NCI-H524 treated with DMSO at 0.1 percent for 48 hours (cell line): ENCODE measurements at places on chromosomes 7 and 10.
A peak's percentile ranks its signal among the peaks of the same experiment; 100 is the strongest.

DNA sequence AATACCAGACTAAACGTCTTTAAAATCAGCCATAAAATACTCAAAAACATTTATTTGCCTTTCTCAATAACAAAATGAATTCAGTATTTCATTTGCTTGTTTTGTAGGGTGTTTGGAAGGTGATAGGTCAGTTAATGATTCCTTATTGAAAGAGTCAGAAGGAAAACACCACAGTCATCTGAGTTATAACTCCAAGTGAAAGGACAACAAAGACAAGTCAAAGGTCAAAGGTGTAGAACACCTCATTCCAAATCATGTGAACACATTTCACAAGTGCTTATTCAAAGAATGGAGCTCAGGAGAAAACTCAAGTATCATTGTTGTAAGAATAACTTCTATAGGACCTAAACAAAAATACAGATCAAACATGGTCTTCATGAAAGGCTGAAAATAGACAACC lies 318.6 kb upstream of the PHF14 start:
- no peak for DNase-seq

DNA sequence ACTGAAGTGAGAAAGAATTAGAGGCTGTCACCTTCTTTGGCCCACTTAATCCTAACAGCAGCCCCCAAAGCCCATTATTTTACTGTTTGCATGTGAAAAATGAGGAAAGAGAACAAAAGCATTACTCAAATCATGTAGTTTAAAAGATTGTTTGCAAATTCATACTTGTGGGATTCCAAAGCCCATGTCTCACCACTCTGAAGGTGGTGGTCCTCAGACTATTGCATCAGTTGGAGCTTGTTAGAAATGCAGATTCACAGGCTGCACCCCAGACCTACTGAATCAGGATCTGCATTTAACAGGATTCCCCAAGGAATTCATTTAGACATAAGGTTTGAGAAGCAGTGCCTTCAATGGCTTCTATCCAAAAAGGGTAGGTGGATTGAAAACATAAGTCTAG lies 93.7 kb upstream of the PDE1C start:
- no peak for DNase-seq

DNA sequence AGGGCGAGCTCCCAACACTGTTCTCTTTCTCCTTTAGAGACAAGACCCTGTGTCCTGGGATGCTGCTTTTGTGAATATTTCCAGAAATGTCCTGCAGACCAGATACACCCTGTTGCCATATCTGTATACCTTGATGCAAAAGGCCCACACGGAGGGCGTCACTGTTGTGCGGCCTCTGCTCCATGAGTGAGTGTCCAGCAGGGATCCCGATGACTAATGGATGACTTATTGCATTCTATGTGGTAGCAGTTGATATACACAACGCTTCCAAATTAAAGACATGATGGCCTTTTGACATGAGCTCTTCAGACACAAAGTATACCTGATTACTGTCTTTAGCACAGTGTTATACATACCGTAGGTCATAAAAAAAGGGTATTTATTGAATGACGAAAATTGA lies 45.0 kb upstream of the MGAM2 start:
- DNase-seq, result no peak

DNA sequence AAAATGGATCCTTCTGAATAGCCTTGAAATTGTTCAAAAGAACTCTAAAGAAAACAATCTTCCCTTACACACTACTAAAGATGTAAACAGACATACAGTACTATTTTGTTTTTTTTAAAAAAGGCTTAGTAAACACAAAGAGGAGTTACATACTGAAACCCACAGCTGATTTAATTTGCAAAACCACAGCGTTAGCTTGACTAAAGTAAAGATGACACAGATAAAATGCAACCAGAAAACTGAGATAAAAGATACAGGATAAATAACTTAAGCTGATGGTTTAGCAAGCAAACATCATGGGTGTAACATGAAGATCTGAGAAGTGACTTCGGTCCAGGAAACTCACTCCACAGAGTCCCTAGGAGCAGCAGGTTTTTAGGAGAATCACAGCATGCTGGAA lies 21.8 kb downstream of the PRKCQ start:
- no peak for DNase-seq

- no peak for DNase-seq
Measured at GRCh38 chr10:28839600-28840007, 162.3 kb downstream of the BAMBI start.

DNA sequence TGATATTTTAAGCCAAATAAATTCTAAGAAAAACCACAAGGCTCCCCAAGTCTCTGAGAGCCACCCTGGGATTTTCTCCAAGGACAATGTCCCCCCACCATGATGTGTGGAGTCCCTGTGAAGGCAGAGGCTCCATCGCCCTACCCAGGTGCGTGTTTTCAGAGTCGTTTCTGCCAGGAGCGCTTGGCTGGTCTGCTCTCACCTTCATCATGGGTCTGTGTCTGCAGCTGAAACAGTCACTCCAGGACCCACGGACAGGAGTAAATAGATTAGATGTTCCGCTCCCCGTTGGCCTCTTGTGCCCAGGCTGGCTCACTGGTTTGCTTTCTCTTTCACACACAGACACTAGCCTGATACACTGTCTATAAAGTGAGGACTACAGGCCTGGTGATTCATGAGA lies 217.5 kb downstream of the SFMBT2 start:
- DNase-seq, result no peak

GRCh38 chr7:80187279-80187678 lies 52.6 kb downstream of the GNAI1 start:
- no peak for DNase-seq

DNA sequence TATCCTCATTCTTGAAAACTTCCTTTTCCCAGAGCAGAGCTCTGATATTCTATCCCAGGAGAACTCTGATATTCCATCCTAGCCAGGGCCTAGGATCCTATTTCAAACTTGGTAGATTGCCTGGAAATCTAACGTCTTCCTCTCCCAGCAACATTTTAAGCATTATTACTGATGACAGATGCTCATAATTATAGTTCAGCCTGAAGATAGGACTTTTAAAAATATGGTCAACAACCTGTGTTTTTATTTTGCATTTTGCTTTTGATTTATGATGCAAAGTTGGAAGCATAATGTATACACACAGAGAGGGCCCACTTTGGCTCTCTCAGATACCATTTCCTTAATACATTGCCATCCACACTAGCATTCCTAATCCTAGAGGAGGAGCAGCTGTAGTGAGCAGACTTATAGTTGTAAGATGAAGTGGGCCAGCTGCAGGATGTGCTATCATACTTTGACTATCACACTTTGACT lies 457.4 kb upstream of the TPK1 start:
- no peak for DNase-seq

GRCh38 chr7:42745357-42746059 lies 166.4 kb downstream of the C7orf25 start:
- no peak for DNase-seq

GRCh38 chr10:1944487-1944886 lies 207.2 kb upstream of the ADARB2 start:
- no peak for DNase-seq

DNA sequence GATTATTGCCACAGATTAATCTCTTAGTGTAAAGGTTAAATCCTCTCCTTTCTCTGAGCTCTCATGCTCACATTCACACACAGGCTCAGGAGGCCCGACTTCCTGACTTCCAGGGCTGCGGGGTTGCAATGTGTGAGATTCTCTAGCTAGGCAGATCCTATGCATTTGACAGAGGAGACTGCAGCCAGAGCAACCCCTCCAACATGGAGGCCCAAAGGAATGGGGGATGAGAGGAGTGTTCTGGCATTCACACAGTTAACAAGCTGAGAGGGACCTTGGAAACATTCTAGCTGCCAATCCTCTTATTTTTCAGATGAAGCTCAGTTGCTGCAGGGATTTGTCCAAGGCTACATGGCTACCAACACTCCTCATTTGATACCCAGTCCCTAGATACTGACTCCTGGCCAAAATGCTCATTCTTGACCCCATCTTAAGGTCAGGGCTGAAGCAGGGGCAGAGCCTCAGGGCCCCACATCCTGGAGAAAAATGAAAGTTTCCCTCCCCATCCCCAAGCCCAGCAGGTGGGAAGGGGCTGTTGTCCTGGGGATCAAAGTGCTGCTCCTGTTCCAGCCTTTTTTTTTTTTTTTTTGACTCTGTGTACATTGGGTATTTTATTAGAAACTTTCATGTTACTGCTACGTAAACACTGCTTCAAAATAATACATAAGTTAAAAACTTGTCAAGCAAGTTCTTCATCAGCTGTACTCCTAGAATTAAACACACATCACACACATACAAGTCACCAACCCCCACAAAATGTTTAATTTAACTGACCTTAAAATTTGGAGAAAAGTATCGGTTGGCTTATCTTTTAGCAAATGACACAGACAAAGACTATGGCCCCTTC lies 325.6 kb downstream of the PLXNA4 start:
- DNase-seq, result no peak

- no peak for DNase-seq
Measured at GRCh38 chr10:62707810-62708209, 96.7 kb upstream of the ADO start.

DNA sequence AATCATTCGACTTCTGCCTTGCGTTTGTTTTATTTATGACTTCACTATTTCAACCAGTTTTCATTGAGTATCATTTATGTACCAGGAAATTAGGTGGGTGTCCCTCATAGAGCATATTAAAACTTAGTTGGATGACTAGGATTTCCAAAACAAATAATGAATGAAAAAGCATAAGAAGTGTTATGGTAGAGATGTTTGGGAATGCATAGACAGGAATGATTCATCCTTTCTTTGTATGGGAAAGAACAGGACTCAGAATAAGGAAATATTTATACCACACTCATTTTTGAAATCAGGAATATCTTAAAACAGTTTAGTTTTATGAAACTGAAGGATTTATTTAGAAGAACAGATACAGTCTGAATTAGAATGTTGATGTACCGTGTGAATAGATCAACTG lies 315.7 kb downstream of the EXOC4 start:
- DNase-seq, result no peak

DNA sequence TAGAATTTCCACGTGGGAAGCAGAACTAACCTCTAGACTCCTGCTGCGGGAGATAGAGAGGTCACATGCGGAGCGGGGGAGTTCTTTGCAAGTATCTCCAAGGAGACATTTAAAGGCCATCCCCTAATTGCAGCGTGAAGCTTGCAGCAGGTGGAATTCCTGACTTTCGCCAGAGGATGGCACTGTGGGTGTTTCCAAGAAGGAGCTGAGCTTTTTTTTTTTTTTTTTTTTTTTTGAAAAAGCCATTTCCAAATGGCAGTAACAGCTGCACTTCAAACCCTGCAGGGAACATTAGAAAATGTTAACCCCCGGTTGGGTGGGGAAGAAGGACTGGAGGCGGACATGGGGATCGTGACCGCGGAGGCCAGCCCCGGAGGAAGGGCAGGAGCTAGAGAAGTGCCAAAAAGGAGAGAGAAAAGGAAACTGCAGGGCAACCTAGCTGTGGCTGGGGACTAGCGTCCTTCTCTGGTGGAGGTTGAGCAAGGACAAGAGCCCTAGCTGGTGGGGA lies 487.7 kb downstream of the TYW1 start:
- DNase-seq, result peak; percentile 47

DNA sequence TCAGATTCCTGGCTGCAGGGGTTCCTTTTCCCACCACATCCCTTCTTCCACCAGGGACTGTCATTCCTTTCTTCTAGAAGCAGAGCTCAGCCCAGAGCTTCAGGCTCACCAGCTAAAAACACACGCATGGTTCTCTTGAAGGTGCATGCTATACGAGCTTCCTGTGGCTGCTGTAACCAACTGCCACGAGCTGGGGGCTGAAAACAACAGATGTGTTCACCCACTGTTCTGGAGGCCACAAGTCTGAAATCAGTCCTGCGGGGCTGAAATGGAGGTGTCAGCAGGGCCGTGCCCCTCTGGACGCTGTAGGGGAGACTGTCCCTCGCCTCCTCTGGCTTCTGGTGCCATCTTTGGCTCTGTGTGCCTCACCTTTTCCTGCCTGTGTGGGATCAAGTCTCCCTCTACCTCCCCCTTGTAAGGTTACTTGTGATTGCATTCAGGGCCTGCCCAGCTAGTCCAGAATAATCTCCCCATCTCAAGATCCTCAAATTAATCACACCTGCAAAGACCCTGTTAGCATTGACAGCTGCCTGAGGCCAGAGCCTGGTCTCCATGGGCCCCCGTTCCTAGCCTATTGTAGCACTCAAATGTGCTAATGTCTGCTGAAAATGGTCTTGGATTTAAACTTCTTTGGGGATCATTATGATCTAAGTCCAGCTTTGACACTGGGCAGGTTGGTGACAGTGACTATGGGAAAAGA lies 13.7 kb downstream of the RAB19 start:
- no peak for DNase-seq

- DNase-seq, result peak; percentile 4
Measured at GRCh38 chr7:18495412-18496340, at the start of gene HDAC9. Gene HDAC9 (plus strand): TSS chr7:18495749. CDS start chr7:18496303, 554 bp downstream.

- DNase-seq, result no peak
Measured at GRCh38 chr10:93916257-93917063, 22.7 kb downstream of the SLC35G1 start.

DNA sequence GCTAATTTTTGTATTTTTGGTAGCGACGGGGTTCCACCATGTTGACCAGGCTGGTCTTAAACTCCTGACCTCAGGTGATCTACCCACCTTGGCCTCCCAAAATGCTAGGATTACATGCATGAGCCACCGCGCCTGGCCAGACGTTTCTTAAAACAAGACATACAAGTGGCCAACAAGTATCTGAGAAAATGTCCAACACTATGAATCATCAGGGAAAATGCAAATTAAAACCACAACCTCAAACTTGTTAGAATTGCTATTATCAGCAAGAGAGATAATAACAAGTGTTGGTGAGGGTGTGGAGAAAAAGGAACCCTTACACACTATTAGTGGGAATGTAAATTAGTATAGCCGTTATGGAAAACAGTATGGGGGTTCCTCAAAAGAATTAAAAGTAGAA lies 148.6 kb downstream of the SUGCT start:
- no peak for DNase-seq

DNA sequence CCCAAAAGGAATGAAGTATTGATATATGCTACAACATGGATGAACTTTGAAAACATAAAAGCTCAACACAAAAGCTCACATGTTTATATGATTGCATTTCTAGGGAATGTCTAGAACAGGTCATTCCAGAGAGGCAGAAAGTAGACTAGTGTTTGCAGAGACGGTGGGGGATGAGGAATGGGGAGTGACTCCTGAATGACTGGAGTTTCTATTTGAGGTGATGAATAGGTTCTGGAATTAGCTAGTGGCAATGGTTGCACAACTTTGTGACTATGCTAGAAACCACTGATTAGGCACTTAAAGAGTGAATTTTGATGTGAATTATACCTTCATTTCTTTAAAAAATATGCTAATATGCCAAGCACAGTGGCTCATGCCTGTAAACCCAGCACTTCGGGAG lies 6.9 kb downstream of the KPNA7 start:
- DNase-seq, result no peak

- DNase-seq, result no peak
Measured at GRCh38 chr7:111510062-111510461, 52.2 kb downstream of the IMMP2L start.

DNA sequence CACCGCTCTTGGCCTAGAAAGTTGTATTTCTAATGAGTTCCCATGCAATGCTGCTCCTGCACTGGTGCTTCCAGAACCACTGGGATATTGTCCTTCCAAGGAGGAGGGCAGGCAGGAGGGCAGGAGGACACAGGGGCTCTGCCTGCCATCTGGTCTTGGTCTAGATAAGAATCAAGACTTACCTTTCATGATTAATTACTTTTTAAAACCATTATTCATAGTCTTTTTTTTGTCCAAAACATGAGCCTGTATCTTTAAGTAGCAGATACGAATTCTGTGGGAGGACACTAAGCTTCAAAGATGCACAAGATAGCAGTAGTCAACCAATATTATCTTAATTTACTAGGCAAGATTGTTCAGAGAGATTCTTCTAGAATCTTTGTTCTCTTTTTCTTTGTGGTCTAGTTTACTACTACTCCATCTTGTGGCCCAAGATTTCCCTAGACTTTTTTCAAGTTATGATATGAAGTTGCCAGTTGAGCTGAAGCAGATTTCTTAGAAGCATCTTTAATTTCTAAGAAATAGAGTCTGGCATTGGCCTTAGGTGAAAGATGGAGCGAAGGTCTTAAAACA lies 57.6 kb downstream of the RBM33 start:
- DNase-seq, result no peak
